Liver (tissue), 10 donors: ENCODE measurements at places on chromosomes 5 and 9.
A peak's percentile ranks its signal among the peaks of the same experiment; 100 is the strongest.

GRCh38 chr9:35728041-35728971, 3.7 kb downstream of the TLN1 start:
- DNase-seq, result peak; percentile 57

GRCh38 chr5:35777358-35778087, 79.2 kb upstream of the IL7R start:
- peak; percentile 49 for DNase-seq

DNA sequence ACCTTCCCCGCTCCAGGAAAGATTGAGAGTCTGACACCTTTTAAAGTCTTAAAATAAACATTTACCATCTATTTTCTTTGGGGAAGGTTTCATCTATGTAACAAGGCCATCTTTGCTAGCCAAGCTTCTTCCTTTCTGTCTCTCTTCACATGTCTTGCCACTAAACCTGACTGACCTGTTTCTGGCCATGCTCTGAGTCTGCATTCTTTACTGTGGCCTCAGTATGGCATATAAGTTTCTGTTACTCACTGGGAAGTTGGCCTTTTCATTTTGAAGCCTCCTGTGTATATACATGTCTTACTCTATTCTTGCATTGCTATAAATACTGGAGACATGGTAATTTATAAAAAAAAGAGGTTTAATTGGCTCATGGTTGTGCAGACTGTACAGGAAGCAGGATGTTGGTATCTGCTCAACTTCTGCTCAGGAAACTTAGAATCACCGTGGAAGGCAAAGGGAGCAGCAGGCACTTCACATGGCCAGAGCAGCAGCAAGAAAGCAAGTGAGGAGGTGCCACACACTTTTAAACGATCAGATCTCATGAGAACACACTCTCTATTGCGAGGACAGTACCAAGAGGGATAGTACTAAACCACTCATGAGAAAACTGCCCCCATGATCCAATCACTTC, 48.1 kb downstream of the KCNV2 start:
- no peak for DNase-seq

GRCh38 chr9:97781902-97782301, 71.1 kb upstream of the FOXE1 start:
- no peak for DNase-seq

- no peak for DNase-seq
These were observed 11.9 kb upstream of the ZNF622 start for GRCh38 chr5:16477541-16477940.

DNA sequence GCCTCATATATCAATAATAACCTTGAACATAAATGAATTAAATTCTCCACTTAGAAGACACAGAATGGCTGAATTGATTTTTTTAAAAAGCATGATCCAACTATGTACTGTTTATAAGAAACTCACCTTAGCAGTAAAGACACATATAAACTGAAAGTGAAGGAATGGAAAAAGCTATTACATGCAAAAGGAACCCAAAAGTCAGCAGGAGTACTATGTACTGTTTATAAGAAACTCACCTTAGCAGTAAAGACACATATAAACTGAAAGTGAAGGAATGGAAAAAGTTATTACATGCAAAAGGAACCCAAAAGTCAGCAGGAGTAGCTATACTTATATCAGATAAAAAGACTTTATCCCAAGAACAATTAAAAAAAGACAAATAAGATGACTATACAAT, 204.8 kb downstream of the TMEM161B start:
- DNase-seq, result no peak

GRCh38 chr5:68315679-68316271, 100.2 kb downstream of the PIK3R1 start:
- no peak for DNase-seq

DNA sequence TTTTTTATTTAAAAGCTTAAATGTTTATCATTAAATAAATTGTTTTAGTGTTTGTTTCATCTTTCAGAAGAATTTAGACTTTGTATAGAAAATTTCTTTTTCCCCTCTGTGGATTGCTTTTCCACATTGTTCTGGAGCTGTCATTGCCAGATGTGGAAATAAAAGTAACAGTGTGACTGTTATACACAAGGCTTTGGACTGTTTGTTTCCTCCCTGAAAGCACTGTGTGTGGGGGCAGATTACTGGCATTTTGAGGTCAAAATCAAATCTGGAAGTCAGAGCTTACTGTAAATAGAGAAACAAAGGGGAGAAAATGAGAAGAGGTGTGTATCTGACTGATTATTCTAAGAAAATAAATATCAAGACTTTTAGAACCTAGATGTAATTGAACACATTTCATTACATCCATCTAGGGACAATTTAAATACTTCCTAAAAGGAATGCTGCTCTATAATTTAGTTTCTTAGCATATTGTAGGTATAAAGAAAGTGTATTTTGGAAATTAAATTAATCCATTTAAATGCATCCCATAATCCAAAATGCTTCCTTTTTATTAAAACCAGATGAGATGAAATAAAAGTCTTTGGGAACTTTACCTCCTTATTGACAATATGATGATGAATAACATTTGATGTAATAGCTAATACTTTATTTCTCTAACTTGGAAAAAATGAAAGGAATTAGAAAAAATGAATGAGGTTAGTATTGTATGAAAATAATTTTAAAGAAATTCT, 51.9 kb downstream of the ERCC6L2 start:
- DNase-seq, result no peak

DNA sequence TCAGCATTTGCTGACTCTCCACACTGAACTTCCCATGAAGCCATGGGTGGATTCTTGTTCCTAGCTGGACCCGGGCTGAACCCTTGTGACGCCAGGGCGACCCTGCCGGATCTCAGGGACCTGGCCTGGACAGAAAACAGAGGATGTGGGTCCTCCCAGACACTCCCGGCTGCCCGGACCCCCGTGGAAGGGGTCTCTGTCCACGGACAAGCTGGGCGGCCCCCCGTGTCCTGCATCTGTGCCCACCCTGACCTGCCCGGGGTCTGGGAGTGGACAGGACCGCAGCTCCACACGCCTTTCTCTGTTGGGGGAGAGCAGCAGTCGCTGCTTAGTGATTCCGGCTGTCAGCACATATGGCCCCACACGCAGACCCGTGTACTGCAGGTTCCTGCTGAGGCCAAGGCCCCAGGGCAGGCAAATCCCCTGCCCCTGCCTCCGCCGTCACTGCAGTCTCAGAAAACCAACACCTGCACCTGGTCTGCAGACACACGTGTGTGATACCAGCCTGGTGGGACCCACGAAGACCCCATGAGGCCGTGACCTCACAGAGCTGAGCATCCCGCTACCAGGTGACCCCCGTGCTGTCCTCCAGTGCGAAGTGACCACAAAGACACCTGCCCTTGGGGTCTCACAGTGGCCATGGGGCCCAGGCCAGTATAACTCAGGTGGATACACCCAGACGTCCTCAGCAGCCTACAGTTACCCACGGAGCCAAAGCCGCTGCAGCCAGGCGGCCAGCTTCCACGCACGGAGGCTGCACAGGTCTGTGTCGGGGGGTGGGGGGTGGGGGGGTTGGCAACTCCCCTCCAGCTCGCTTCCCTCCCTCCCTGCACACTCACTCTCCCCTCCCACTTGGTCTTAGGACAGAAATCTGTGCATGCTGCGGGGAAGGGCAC, 50.6 kb downstream of the NKD2 start:
- DNase-seq, result no peak

DNA sequence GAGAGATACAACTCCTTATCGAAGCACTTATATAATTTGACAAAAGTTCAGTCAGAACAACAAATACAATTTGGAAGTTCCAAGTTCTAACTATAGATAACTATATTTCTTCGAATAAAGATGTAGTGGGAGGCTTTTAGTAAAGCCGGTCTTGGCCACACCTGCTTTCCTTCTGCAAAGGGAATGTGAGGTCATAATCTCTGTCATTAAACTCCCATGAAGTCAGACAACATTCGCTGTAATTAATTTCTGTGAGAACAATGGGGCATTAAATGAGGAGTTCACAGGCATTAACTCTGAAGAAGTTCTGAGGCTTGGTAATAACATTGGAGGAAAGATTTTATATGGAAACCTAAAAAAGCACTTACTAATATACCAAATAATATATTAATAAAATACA, 67.5 kb downstream of the MCTP1 start:
- no peak for DNase-seq

- DNase-seq, result peak; percentile 30
These were observed 9.2 kb downstream of the DCANP1 start for GRCh38 chr5:135437796-135438560.

GRCh38 chr9:125142560-125143376, 560 bp downstream of the SCAI start:
- no peak for DNase-seq

DNA sequence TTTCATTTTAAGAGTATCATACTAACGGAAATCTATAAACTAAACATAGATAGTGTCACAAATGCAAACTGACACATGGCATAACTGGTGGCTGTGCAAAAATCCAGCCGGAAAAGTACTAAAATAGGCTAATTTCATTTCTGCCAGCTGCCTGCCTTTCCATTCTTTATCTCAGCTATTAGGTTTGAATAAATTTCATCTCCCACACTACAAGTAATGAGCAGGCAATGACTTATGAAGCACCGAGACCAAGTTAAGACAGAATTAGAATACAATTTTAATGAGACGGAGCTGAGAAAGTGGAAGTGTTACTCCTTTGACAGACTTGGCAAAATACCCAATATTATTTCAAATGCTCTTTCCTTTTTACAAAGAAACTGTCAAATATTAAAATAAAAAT, 258.8 kb upstream of the ZNF608 start:
- no peak for DNase-seq

DNA sequence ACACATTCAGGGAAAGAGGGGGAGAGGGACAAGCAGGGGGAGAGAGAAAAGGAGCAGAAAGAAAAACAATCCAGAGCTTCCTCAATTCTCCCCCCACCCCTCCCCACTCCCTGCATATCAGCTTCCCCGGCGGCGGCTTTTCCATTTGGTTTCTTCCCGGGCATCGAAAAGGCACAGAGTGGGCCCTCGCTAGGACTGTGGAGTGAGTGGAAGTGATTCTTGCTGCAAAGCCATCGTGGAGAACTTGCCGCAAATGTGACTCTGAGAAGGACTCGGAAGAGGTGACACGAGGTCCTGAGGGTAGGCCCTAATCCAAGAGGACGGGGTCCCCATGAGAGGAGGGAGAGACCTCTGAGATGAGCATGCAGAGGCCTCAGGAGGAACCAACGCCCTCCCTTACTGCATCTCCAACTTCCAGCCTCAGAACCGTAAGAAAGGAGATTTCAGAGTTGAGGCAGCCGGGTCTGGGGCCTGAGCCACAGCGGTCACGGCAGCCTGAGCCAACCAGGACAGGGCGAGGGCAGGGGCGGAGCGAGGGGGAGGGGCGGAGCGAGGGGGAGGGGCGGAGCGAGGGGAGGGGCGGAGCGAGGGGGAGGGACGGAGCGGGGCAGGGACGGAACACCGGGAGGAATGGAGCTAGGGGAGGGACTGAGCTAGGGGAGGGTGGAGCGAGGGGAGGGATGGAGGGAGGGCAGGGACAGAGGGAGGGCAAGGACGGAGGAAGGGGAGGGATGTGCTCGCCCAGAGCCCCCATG, 21.2 kb upstream of the SARDH start:
- DNase-seq, result peak; percentile 31

DNA sequence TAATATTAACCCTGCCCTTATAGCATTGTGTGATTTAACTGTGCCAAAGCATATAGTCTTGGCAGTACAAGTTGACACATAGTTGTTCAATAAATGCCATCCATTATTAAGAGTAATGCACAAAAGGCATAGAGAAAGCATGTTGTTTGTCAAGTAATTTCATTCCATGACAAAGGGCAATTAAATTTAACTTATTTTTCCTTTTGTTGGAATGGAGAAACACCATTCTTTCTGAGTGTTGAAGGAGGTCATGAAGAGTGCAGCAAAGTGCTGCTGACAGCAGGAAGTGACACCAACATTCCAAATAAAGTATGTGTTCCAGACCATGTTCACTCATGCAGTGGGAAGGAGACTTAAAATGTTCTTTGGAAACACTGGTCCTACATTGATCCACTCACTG, 29.1 kb downstream of the ANKDD1B start:
- DNase-seq, result no peak

GRCh38 chr5:83472508-83473345, 1.2 kb downstream of the VCAN start:
- no peak for DNase-seq

DNA sequence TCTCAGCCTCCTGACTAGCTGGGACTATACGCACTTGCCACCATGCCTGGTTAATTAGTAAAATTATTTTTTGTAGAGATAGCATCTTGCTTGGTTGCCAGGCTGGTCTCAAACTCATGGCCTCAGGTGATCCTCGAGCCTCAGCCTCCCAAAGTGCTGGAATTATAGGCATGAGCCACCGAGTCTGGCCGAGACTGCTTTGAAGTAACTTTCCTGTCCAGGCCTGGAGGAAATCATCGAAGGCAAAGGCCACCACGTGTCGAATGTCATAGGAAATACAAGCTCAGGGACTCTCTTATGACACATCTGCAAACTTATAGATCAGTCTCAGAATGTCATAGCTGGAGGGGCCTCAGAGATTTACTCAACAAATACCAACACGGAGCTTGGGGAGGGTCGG, 25.1 kb downstream of the RAPGEF1 start:
- DNase-seq, result no peak

- no peak for DNase-seq
These were observed 53.8 kb upstream of the ZNF622 start for GRCh38 chr5:16519435-16519834.

DNA sequence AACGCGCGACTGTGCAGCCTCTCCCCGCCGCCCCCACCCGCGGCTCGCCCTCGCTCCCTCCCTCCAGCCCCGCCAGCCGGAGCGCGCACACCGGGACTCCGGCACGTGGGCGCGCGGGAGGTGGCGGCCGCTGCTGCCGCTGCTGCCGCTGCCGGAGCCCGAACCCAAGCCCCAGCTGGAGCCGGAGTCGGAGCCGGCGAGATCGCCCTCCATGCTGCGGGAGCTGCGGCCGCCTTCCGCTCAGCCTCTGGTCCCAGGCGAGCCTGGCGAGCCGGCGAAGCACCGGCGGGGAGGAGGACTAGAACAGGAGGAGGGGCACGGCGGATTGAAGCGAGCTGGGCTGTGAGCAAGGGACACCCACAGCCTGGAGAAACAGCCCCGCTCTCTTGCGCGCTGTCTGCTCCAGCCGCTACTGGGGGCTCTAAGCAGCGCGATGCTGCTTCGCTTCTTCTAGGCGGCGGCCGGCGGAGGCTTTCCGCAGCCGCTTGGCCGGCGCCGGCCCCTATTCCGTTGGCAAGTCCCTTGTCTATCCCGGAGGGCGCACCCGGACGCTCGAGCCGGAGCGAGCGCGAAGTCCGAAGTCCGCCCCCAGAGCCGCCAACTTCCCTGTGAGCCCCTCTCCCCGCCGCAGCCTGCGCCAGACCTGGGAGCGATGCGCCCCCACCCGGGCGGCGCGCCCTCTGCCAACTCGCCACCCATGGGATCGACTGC, 598.7 kb upstream of the SGCD start:
- peak; percentile 35 for DNase-seq
